Occipital lobe (tissue), 3 donors: ENCODE measurements at places on chromosomes 1 and 21.

DNA sequence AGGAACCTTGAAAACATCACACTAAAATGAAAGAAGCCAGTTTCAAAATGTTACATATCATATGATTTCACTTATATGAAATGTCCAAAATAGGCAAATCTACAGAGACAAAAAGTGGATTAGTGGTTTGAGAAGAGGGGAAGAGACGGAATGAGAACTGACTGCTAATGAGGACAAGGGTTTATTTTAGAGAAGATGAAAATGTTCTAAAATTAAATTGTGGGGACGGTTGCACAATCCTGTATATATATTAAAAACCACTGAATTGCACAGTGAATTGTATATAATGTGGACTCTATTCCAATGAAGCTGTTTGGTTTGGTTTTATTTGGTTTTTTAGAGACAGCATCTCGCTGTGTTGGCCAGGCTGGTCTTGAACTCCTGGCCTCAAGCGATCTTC lies 35.6 kb downstream of the PRPF38A start:
- DNase-seq = no peak

GRCh38 chr1:64733581-64734286 lies 11.1 kb upstream of the RAVER2 start:
- DNase-seq = no peak

- DNase-seq = no peak
Measured at GRCh38 chr1:204227351-204227750, 13.6 kb upstream of the GOLT1A start.

DNA sequence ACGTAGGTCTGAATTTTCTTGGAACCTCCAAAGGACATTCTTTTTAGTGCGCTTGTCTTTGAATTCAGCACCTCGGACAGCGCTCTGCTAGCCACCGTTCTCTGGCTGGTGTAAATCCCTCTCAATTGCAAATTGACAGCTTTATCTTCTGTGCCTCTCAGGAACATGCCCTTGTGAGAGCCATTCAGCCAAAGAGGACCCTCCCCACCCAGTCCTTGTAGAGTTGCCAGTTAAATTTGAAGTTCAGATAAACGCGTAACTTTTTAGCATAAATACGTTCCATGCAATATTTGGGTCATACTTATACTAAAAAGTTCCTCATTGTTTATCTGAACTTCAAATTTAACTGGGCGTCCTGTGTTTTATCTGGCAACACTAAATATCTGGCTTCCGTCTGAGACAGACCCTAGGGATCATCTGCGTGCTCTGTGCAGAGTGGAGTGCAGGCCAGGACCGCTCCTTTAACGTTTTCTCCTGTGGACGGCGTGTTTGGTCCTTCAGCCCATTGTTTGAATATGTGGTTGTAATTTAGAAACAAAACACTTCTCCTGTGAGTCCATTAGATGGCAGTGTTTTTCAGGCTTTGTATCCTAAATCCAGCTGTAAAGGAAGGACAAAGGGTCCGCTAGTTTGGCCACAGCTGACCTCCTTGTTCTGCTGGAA lies 7.0 kb downstream of the KCNAB2 start:
- no peak for DNase-seq

DNA sequence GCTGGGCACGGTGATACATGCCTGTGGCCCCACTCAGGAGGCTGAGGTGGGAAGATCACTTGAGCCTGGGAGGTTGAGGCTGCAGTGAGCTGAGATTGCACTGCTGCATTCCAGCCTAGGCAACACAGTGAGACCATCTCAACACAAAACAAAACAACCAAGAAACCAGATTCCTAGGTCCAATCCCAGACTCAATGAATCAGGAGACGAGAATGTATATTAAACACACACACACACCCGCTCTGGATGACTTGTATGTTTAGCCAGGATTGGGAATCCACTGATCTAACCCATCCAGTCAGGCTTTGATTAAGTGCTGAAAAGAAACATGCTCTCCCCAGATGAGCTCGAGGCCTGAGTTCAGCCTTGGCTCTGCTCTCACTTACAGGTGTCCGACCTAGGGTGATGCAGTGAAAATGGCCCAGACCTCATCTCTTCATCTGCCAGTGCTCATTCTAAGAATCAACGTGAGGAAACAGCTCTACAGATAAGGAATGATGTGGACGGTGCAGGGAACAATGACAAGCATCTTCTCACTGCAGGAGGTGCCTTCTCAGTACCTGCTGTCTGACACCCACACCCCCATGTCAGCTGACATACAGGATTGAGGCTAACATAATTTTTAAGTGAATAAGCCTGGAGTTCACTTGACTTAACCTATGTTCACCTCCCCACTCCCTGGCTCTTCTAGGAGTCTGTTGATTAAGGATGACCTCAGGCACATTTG lies 15.3 kb upstream of the SRSF4 start:
- DNase-seq = no peak

DNA sequence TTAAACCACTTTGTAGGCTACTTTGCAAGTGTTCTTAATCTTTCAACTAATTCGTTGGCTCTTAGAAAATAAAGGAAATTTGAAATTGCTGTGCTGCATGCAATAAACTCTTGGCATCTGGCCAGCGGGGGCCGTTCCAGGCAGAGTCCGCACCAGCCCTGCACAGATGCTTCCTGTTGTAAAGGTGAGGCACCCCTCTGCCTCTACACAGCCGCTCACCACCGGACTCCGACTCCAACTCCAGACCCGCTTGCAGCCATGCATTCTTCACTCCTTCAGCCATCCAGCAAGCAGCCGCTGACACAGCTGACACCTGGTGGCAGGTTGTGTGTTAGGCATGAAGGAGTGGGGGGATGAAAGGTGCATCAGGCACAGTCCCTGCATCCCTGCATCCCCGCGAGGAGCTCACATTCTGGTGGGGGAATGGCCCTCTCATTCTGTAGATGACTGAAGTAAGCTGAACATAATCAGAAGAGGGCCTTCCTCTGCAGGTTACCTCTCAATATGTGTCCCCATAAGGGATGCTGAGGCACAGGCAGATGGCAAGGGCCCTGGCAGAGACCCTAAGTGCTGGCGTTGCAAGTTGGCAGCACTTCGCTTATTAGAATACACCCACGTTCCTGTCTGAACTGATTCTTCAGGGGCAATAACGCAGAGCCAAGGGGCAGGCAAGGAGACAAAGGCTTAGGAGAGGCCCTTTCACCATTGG lies 56.8 kb downstream of the GLIS1 start:
- no peak for DNase-seq

GRCh38 chr1:89170170-89171066 lies 5.4 kb downstream of the GBP7 start:
- DNase-seq = no peak

DNA sequence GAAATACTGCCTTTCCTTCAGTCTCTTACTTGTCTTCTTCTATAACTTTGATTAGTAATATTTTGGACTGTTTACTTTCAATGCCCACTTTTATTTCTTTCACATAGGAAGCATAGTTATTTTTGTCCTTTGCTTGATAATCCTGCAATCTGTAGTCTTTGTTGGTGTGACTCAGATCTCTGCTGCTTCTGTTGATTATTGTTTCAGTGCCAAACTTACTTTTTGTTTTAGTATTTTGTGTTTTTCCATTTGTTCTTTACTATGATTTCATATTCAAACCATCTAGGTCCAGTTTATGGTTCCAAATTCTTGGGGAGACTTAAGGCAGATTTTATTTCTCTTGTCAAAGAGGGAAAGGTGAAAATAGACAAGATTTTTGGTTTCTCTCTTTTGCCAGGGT lies 399.9 kb downstream of the HLX start:
- no peak for DNase-seq

- no peak for DNase-seq
Measured at GRCh38 chr1:185376840-185377635, 60.0 kb upstream of the IVNS1ABP start.

GRCh38 chr1:78758506-78758905 lies 108.9 kb downstream of the IFI44 start:
- no peak for DNase-seq

- DNase-seq = no peak
Measured at GRCh38 chr1:184860535-184860934, 105.9 kb upstream of the EDEM3 start.

GRCh38 chr21:43322311-43322710 lies 104.6 kb downstream of the SIK1 start:
- no peak for DNase-seq

DNA sequence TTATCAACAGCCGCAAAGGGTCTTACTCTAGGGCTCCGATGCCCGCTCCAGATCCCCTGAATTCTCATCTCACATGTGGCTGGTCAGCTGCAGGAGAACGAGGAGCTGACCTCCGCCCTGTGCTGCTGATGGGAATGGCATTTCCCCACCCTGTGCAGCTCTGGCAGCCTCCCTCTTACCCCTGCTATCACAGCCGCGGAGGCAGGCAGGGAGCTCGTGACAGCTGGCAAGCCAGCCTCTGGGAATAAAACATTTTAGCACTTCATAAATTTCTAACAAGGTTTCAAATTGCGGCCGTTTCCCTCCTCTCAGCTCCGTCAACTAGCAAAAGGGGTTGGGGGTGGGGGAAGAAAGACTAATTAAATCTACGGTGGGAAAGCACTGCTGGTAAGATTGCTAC lies 81.1 kb downstream of the DSCAM start:
- peak; percentile 12 for DNase-seq

DNA sequence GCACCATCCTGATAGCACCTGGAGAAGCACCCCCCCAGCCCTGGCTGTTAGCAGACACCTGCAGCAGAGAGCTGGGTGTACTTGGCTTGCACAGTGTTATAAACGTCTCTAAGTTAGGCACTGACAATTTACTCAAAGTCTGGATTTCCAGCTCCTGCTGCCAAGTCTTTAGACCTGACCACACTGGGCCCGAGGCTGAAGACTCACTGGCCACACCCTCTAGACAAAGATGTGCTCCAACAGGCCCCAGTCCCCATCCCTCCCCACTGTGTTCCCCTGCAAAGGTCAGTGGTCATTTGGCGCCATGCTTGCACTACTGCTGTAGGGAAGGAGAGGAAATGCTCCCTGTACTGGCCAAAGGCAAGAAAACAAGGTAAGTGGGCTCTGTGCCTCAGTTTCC lies 31.1 kb downstream of the PADI6 start:
- DNase-seq = no peak

DNA sequence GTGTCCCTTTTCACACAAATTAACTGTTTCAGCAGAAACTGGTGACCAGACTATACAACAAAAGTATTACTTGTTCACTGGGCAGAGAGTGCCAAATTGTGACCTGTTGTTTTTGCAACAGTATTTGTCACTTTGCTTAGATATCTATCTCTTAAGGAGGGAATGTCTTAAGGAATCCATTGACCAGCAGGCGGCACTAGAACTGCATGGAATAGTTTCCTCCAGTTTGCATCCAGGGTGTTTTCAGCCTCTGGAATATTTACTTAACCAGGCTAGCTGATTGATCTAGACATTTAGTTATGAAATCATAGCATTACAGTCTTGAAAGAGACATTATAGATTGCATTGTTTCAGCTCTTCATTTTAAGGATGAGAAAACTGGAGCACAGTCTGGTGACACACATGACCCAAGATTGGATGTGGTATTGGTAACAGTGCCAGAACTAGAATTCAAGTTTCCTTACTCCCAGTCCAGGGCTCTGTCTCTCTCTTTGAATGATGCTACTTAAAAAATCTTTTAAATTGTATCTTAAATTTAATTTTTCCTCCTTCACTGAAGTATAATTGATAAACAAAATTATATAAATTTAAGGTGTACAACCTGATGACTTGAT lies 16.9 kb downstream of the RPTN start:
- no peak for DNase-seq

DNA sequence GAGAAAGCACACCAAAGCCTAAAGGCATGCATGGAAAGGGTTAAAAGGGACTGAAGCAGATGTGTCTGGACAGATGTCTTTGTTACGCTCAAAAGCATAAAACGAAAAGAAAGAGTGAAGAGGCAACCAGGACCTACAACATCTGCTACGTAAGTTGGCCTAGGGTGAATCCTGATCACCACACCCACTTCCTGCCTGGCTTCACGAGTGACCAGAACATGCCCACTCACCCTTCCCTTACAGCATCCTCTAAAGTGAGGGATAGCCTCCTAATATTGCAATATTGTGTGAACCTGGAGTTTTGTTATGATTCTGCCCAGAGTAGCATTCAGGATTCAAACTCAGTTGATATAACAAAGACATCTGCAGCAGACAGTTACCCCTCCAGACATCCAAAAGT lies 10.6 kb upstream of the OLIG2 start:
- DNase-seq = no peak
